ENCODE measurements at places on chromosomes 12 and 14. TPM values are rescaled to one million over a fixed set of nuclear protein-coding genes. Genes with fewer than 3 reads are reported as not detected.

Gene CMA1
- not detected for total RNA-seq

Gene SLC38A4
- 2.3 TPM for total RNA-seq

Gene ANG
- total RNA-seq = 3.8 TPM

Gene APOF
- not detected for total RNA-seq

Gene FLVCR2
- not detected for total RNA-seq

Gene KLRK1
- total RNA-seq = not detected

Gene NID2
- 66.6 TPM for total RNA-seq

Gene HOXC11
- total RNA-seq = not detected

Gene PLA2G1B
- not detected for total RNA-seq

Gene CCDC198
- total RNA-seq = not detected

Gene OR4L1
- not detected for total RNA-seq

Gene PRKAG1
- total RNA-seq = 86.1 TPM

Gene CYP27B1
- 0.86 TPM for total RNA-seq

Gene DACT1
- total RNA-seq = 26.9 TPM

Gene ATL1
- total RNA-seq = 10.5 TPM

Gene MYF6
- total RNA-seq = not detected

Gene FOXN3
- total RNA-seq = 15.9 TPM

Gene ADSS1
- total RNA-seq = 4.7 TPM

Gene ACSM4
- not detected for total RNA-seq

Gene KIF5A
- total RNA-seq = under 0.01 TPM

Gene NCAPD2
- 46.8 TPM for total RNA-seq

Gene TAS2R7
- total RNA-seq = not detected

Gene SIRT4
- not detected for total RNA-seq

Gene TMEM119
- total RNA-seq = 93.2 TPM

Gene RNASE12
- not detected for total RNA-seq

Gene ABCD2
- total RNA-seq = not detected

Gene TBX3
- 25.1 TPM for total RNA-seq

Gene NRL
- total RNA-seq = not detected

Gene MGAT4C
- total RNA-seq = not detected

Gene HHIPL1
- 19.2 TPM for total RNA-seq

Gene KCNJ8
- 17.8 TPM for total RNA-seq

Gene CRY1
- 8.1 TPM for total RNA-seq

Gene PNMA1
- total RNA-seq = 18.2 TPM

Gene TUNAR
- not detected for total RNA-seq

Gene CLEC9A
- not detected for total RNA-seq

Data from GM23248 (cell line).